ENCODE measurements at places on chromosomes 11 and 22. TPM values are rescaled to one million over a fixed set of nuclear protein-coding genes. Genes with fewer than 3 reads are reported as not detected.

Gene OSBPL5
- 8.9 TPM for polyA plus RNA-seq

Gene GPHA2
- 6.9 TPM for polyA plus RNA-seq

Gene DHCR7
- 65.3 TPM for polyA plus RNA-seq

Gene OR51B5
- 0.78 TPM for polyA plus RNA-seq

Gene RIMBP3C
- 14.4 TPM for polyA plus RNA-seq

Gene CACNA1I
- 1.3 TPM for polyA plus RNA-seq

Gene HBG1
- polyA plus RNA-seq = not detected

Gene MS4A7
- 8.9 TPM for polyA plus RNA-seq

Gene UPB1
- polyA plus RNA-seq = 6.7 TPM

Gene MIAT
- polyA plus RNA-seq = 1.7 TPM

Gene IGSF9B
- 16.8 TPM for polyA plus RNA-seq

Gene SLC17A6
- 0.08 TPM for polyA plus RNA-seq

Gene STIM1
- 95.5 TPM for polyA plus RNA-seq

Gene HEPACAM
- polyA plus RNA-seq = 0.75 TPM

Gene SLC37A2
- 6.2 TPM for polyA plus RNA-seq

Gene RAB39A
- polyA plus RNA-seq = 2.0 TPM

Gene P2RY6
- polyA plus RNA-seq = 2.7 TPM

Gene A4GALT
- 13.5 TPM for polyA plus RNA-seq

Gene TRIM49
- 0.53 TPM for polyA plus RNA-seq

Gene DNAL4
- 107 TPM for polyA plus RNA-seq

Gene SLC6A5
- 2.1 TPM for polyA plus RNA-seq

All from testis (tissue), 5 donors.